Muscle of leg (tissue), 16 donors: ENCODE measurements at places on chromosomes 5 and 9.

DNA sequence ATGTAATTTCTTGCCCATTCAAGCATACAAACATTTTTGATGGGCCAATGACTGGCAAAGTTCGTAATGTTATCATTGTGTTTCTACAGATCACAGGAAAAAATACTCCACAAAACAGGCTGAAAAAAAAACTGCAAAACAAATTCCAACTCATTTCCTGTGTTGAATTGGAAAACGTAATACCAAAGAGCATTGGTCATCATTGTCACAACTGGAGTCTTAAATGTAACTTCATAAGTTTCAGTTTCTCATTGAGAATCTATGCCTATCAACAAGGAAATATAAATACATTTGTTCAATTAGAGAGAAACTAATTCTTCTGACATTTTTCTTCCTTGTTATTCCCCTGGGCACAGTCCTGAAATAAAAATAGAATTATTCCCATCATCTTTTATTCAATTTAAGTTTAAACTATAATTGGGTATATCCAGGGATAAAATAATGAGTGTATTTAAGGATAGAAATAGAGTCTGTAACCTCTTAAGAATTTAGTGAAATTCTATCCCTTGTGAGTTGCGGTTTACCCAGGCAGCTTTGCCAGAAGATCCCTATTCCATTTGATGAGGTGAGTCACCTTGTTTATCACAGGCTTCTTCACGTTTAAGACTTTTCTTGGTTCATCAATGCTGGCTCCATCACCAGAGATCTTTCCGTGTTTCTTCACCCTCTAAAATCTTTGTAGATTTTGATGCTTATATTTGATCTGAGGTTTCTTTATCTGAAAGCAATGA, 112.7 kb upstream of the ITGA1 start:
- DNase-seq, result peak; percentile 35

DNA sequence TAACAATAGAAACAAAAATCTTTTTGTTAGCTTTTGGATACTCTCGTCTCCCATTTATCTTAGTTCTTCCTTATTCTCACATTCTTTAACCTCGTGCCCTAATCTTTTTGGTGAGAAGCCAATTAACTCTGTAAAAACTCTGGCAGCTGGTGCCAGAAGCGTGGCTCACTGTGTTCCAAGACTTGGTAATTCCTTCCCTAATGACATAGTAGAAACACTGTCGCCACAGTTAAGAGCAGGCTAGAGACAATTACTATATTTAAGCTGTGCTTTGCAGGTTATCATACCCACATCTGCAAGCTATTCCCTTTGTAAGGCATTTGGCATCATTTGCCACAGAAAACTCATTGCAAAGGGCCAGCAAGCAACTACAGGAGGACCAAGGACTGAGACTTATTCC, 160.9 kb upstream of the PIK3R1 start:
- no peak for DNase-seq

GRCh38 chr9:115117999-115118878, at the start of gene TNC:
Gene TNC, minus strand, starts transcription at chr9:115118157. Its CDS starts 27,139 bp downstream, at chr9:115091018.
- peak; percentile 92 for DNase-seq

- peak; percentile 92 for DNase-seq
Observed at GRCh38 chr5:143682246-143682905, 129.6 kb upstream of the HMHB1 start.

DNA sequence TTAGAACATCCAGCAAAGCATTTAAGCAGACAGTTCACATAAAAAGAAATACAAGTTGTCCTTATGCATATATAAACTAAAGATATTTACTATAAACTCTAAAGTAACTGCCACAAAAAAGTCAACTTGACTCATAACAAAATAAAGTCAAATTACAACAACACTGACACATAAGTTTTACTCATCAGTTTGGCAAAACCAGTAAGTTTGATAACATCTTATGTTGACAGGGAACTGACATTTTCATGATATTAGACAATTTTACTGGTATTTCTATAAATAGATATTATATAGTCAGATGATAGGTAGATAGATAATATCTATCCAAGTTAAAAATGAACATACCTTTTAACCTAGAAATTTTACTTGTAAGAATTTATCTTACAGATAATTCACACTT, 9.9 kb upstream of the TSLP start:
- no peak for DNase-seq
